NCI-H524 (cell line): ENCODE measurements at places on chromosomes 2 and 18.

GRCh38 chr2:120699292-120699691 is 36.4 kb upstream of the GLI2 start:
- DNase-seq, result peak; percentile 56

DNA sequence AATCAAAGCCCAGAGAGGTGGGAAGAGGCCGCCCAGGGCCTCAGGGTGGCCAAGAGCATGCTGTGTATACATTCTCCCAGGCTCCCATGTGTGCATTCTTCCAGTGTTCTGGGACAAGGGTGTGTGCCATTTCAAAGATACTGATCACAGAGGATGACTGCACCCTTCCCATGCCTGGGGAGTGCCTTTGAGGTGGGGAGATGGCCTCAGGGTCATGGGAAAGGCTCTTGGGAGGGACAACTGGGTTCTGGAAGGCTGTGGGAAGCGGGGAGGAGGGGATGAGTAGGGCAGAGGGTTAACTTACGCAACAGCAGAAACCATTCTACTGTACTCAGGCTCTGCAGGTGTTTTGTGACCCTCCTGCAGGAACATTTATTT is 40.9 kb downstream of the KLHL29 start:
- DNase-seq, result no peak

- no peak for DNase-seq
Measured at GRCh38 chr2:215994911-215995310, 18.4 kb downstream of the MREG start.

DNA sequence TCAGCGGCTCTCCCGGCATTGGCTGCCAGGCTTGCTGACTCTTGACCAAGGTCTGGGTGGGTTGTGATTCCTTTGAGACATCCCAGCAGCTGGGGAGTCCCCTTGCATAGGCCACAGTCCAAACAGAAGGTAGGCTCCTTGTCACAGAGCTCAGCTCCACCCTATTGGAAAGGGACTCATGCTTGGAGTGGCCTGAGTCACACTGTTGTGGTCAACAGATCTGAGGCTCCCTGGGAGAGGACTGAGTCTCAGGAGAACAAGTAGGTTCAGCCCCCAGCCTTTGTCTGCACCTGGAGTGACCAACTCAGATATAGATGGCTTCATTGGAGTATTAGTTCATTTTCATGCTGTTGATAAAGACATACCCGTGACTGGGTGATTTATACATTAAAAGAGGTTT is 32.1 kb upstream of the SH3BP4 start:
- DNase-seq, result no peak

DNA sequence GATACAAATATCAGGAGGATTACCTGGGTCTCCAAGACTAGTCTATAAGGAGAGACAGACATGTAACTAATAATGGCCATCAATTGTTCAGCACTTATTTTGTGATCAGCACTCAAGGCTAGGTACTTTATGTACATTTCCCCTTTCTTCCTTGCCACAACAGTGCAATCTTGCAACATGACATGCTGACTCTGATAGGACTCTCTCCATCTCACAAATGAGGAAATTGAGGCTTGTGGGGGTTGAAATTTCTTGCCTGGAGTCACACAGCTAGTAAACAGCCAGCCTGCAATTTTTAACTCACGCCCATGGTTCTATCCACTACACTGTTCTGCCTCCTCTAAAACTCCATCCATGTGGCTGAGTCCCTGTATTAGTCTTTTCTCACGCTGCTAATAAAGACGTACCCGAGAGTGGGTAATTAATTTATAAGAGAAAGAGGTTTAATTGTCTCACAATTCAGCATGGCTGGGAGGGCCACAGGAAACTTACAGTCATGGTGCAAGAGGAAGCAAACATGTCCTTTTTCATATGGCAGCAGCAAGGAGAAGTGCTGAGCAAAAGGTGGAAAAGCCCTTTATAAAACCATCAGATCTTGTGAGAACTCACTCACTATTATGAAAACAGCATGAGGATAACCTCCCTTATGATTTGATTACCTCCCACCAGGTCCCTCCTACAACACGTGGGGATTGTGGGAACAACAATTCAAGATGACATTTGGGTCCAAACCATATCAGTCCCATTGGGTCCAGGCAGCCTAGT is 302.4 kb downstream of the PLCL1 start:
- DNase-seq, result no peak

- no peak for DNase-seq
Measured at GRCh38 chr2:179048099-179048498, 1.8 kb downstream of the CCDC141 start.

- no peak for DNase-seq
Measured at GRCh38 chr2:165634855-165635254, 159.2 kb downstream of the GALNT3 start.

GRCh38 chr2:44118257-44118656 is 50.4 kb upstream of the PPM1B start:
- no peak for DNase-seq

DNA sequence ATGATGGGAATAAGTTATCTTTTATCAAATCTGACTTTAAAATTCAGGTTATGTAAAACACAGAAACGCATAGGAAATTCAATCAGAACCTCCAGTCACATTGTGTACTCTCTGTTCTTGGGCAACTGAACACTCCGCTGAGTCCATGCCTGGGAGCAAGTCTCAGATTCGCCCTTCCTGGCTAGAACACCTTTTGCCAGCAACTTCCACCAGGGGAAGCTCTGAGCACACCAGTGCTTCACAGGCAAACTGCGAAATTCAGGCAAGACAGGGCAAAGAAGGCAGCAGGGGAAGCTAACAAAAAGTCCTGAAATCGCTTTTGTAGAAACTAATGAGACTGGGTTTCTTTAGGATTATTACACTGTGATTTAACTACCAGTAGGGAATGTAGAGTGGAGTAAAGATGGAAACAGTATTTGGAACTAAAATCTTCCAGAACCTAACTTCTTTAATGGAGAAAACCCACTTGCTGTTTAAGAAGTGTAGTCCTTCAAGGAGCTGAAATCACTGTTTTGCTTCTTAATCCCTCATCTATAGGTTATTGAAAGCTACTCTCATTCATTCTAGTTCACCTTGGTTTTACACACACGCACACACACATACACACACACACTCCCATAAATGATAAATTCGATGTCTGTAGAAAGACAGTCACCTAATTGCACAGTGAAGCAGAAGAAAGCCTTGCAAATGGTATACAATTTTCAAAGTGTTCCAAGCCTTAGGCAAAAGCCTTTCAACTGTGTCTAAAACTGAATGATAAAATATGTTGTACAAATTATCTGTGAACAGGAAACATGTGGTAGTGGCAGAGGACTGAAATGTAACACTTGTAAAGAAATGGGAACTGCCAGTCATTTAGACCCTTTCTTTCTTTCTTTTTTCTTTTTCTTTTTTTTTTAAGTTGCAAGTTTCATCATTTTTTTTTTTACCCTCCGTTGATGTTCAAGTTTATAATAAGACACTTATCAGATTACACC is 214.5 kb downstream of the TMEM182 start:
- peak; percentile 50 for DNase-seq

DNA sequence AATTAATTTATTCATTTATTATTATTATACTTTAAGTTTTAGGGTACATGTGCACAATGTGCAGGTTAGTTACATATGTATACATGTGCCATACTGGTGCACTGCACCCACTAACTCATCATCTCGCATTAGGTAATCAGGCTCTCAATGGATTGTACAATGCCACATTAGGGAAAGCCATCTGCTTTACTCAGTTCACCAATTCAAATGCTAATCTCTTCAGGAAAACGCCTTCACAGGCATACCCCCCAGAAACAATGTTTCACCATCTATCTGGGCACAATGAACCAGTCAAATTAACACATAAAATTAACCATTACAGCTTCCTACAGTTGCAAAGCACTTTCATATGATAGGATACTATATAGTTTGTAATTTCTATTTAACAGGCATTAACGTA is 84.8 kb upstream of the DNAJC10 start:
- peak; percentile 36 for DNase-seq

DNA sequence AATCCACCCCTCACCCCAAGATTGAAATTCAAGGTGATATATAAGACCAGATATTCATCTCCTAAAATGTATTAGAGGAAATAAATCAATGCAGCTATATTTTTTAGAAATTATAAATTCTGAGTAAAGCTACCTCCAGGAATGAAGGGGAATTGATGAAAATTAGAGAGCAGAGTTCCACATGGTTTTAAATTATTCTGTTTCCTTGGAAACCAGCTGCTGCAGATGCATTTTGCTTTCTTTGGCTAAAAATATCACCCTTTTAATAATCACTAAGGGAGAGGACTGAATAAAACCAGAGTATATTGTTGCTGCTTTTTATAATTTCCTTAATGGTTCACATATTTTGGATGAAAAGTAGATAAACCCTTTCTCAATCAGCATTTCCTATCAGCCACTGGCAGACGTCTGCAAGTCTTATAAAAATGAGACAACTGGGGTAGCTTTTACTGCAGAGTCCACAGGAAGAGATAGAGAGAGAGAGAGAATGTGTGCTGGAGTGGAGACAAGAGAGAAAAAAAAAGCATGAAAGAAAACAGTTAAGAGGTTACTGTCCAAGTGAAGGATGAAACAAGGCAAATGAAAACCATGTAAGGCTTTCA is 2.0 kb downstream of the CSRNP3 start:
- DNase-seq, result peak; percentile 57

DNA sequence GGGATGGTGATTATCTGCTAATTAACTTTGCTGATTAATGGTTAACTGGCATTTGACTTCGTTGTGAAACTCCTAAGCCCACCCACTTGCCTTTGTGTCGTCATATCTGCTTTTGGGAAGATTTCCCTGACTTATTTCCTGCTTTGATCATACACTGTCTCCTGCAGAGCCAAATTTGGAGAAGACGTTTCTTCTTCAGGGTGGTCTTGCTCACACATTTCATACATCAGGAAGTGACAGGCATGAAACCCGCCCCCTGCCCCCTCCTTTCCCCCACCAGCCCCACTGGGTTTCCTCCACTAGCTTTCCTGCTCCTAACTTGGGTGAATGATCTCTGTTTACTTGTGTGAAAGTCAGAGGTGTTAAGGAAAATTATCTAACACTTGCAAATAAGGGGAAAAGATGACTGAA is 300.1 kb downstream of the TSN start:
- DNase-seq, result no peak

DNA sequence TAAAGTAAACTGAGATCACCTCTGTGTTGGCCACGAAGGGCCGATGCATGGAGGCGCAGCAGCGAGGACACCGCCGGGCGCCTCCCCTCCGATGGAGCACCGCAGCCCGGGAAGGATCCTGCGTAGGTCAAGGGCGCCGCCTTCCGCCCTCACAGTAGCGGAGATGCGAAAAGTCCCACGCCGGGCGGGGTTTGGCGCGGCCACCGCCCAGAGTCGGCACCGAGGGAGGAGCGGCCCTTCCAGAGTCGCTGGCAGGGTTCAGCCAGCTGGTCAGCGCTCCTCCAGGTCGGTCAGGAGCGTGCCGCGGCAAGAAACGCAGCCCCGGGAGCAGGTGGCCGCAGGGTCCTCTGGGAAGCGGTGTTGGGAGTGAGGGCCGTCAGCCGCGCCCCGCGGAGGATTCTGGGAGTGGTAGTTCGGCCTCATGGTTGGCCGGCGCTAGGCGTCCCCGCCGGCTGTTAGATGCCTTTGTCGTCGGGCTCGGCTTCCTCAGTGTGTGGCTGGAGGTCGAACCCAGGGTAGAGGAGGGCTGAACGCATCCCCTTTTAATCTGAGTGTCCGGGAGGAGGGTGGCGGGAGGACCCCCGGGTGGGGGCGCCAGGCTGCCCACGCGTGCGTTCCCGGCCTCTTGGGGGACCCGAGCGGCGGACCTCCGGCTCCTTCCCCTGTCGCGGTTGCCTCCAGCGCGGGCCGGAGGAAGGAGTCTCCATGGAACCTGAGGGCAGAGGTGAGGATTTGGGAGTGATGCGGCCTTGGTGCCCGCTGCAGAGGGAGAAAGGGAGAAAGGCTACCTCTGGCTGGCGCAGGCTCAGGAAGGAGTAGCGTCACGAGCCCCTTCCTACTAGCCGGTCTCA is at the start of gene ZNF892:
ZNF892 (plus strand) TSS at position 411 of the 851 bp plus-strand sequence; CDS start at position 706, 295 bp downstream.
- DNase-seq, result peak; percentile 91
